ENCODE measurements at places on chromosomes 3 and 15.

- no peak for DNase-seq
Measured at GRCh38 chr15:43093026-43093425, 12.8 kb downstream of the UBR1 start.

GRCh38 chr3:160454995-160455394 is 5.4 kb upstream of the TRIM59 start:
- no peak for DNase-seq

DNA sequence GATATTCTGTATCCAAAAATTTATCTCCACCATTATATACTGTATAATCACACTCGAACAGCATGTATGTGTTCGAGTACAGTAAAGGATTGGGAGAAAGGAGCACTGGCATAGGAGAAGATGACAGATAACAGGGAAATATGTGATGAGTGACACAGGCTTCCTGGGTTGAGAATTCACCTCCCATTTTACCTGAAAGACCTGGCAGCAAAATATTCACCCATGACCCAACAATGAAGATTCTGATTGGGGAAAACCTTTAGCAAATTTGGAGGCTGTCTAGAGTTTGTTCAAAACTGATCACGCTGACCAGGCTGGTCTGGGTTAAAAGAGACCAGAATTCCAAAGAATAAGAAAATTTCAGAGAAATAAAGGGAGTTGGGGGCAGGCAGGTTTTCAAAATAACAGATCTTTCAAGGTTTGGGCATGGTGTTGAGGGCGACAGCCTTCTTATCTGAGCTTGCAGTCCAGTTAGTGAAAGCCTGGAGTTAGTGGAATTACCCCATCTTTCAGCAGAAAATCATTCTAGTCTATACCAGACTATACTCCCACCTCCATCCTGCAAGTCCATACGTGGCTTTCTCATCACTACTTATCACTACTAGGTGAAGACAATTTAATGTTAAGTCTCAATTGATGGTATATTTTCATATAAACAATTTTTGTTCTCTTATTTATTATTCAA is 42.8 kb upstream of the RSL24D1 start:
- DNase-seq = no peak

GRCh38 chr3:67433109-67433508 is 221.3 kb downstream of the SUCLG2 start:
- no peak for DNase-seq

DNA sequence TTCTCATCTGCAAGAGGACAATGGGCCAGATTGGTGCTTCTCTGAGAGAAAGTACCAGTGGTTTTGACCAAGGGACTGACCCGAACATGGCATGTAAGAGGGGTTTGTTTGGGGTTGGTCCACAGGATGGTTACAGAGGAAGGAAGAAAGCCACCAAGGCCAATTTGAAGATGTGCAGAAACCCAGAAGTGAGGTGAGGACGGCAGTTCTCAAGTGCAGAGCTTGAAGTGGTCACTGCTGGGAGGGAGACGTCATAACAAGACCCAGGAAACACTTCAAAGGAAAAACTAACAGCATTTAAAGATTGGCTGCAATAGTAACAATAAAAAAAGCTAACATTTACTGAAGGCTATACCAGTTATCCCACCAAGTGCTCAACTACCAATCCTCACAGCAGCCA is 29.1 kb downstream of the LIPC start:
- no peak for DNase-seq
